ENCODE measurements at places on chromosomes 3 and 15.

DNA sequence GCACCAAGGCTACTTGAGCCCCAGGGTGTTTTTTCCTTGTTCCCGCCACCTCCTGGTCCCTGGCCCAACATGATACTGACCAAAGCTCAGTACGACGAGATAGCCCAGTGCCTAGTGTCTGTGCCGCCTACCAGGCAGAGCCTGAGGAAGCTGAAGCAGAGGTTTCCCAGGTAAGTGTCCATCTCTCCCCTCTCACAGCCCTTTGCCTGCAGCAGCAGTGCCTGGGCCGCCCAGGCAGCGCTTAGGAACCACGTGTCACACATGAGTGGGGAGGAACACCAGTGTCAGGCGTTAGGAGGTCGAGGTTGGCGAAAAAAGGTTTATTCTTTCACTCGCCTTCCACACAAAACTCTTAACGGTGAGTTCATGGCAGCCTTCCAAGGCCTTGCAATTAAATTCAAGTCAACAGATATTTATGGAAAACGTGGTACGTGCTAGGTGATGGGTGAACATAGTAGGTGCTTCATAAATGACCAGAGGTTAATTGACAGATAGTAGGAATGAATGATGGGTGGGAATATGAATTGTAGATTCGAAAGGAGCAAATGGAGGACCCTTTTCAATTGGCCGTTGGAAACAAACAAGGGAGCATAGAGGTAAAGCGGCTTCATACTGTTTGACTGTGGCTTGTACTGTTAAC, 486 bp downstream of the CDIN1 start:
- no peak for DNase-seq
- peak overlapping the region; percentile 91 for H3K4me3 ChIP-seq
- H3K27me3 ChIP-seq: no peaks in the 10 kb centered on the region
- H3K27ac ChIP-seq: peak overlapping the region; percentile 97

- no peak overlapping the region for H3K27ac ChIP-seq
- peaks cover 8% of the 10 kb centered on the region for H3K4me1 ChIP-seq
- peaks cover 29% of the 10 kb centered on the region for H3K27me3 ChIP-seq
- no peak overlapping the region for H3K4me3 ChIP-seq
Observed at GRCh38 chr15:66760968-66761725, 59.1 kb downstream of the SMAD6 start.

- peak overlapping the region; percentile 93 for H3K4me3 ChIP-seq
- H3K36me3 ChIP-seq: peaks cover 11% of the 10 kb centered on the region
- H3K4me1 ChIP-seq: peaks cover 14% of the 10 kb centered on the region
- H3K27ac ChIP-seq: peak overlapping the region; percentile 98
- H3K27me3 ChIP-seq: no peaks in the 10 kb centered on the region
- peak; percentile 15 for DNase-seq
Observed at GRCh38 chr3:10142707-10143560, 1.4 kb downstream of the VHL start.

- no peak overlapping the region for H3K4me3 ChIP-seq
- H3K27me3 ChIP-seq: peaks cover 9% of the 10 kb centered on the region
- no peak overlapping the region for H3K27ac ChIP-seq
- no peak for DNase-seq
- no peaks in the 10 kb centered on the region for H3K36me3 ChIP-seq
Observed at GRCh38 chr3:50661321-50661837, 13.3 kb upstream of the DOCK3 start.

DNA sequence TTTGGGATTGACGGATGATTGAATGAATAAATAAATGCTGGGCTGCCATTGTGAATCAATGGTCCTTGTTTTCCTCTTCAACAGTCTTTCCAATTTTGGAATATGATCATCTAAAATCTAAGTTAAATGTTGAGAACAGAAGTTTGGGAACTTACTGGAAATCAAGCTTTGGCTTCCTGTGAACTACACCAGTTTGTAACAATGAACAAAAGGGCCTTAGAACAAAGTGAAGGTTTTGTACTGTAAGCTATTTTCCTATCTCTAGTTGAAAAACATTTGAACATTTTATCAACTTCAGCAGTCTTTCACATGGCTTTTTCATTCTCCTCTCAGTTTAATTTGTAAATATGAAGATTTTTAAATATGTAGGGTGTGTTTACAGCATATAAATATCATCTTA, 66.3 kb downstream of the RUBCN start:
- H3K27me3 ChIP-seq: no peaks in the 10 kb centered on the region
- H3K4me3 ChIP-seq: no peak overlapping the region
- peaks cover 22% of the 10 kb centered on the region for H3K36me3 ChIP-seq
- H3K4me1 ChIP-seq: peaks cover 17% of the 10 kb centered on the region
- H3K27ac ChIP-seq: peak overlapping the region; percentile 96

DNA sequence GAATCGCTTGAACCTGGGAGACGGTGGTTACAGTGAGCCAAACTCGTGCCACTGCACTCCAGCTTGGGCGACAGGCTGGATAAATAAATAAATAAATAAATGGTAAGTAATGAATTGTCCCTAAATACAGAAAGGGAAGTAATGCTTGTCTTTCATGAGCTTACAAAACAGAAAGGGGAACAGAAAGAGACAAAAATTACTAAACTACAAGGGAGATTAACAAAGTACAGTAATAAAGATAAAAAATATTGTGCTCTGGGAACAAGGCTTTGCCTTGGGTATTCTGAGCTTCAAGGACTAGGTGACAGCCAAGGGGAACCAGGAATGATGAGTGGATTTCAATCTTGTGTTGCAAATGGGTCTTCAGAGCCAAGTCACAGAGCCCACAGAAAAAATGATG, 9.2 kb upstream of the HLTF start:
- H3K4me3 ChIP-seq: no peak overlapping the region
- no peak for DNase-seq
- peaks cover 12% of the 10 kb centered on the region for H3K4me1 ChIP-seq
- no peak overlapping the region for H3K27ac ChIP-seq

GRCh38 chr15:42919799-42920518, 619 bp downstream of the TTBK2 start:
- peaks cover 24% of the 10 kb centered on the region for H3K4me1 ChIP-seq
- peak overlapping the region; percentile 85 for H3K27ac ChIP-seq
- no peaks in the 10 kb centered on the region for H3K27me3 ChIP-seq

DNA sequence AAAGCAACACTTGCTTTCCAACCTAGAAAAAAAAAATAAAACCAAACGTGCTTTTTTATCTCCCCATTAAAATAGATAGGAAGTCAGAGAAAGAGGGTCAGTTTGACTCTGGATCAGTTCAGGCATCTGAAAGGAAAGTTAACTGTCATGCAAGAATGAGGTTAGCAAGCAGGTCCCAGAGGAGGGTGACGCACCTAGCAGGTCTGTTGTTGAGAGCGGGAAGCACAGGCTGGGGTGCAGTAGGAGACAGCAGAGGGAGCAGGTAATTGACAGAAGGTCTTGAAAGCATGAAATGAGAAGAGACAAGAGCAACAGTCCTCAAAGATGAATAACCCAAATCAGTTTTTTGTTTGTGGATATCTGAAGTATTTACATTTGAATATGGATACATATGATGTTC, 82.5 kb downstream of the ANO10 start:
- DNase-seq: no peak
- H3K36me3 ChIP-seq: peaks cover 9% of the 10 kb centered on the region
- H3K4me3 ChIP-seq: no peak overlapping the region
- H3K27ac ChIP-seq: no peak overlapping the region
- no peaks in the 10 kb centered on the region for H3K4me1 ChIP-seq

DNA sequence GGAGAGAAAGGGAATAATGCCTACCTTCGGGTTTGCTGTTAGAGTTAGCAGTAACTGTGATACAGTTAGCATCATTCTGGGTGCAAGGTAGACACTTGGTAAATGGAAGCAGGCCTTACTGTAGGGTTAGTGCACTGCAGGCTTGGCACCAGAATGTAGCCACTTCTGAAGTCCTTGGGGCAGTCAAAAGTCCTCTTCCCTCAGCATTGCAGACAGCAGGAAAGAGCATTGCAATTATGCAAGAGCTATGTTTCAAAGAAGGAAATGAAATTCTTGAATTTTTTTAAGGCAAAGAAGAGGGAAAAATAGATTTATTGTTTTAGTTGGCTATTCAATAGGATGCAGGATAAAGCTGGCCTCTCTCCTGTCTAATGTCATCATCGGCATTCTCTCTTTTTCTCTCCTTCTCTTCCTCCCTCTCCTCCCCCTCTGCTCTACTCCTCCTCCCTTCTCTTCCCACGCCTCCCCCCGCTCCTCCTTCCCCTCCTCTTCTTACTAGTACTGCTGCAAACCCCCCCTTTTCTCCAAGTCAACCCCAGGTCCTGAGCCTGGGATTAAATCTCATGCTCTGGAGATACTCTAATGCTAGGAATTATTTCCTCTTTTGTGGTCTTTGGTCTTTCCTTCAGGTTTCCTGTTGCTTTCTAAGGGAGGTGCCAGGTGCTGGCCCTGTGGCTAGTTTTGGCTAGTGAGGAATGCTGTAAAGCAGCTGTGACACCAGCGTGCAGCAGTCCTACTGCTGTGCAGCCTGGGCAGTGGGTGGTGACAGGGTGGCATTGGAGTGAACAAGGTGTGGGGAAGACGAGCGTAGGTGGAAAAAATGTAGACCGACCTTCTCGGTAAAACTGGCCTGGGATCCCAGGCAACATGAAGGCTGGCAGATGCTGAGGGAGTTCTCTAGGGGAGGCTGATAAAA, 21.7 kb downstream of the EEFSEC start:
- H3K27me3 ChIP-seq: no peaks in the 10 kb centered on the region
- peaks cover 22% of the 10 kb centered on the region for H3K4me1 ChIP-seq
- H3K4me3 ChIP-seq: no peak overlapping the region
- no peaks in the 10 kb centered on the region for H3K36me3 ChIP-seq
- DNase-seq: no peak

DNA sequence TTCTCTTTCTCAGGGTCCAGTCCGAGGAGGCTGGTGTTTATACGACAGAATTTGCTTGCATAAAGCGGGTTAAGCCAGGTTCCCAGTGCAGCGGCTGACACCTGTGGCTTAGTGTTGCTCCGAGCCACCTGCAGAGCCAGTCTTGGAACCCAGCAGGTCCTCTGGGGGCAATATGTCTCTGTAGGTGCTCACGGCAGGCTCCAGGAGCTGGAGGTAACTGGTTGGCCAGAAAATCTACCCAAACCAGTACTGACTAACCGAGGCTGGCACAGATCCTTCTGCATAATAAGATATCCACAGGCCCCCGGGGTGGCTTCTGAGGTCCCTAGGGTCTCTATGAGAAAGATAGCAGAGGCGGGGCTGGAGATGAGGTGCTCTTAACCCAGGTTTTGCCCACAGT, 3.2 kb downstream of the MGLL start:
- no peak overlapping the region for H3K4me3 ChIP-seq
- peaks cover 16% of the 10 kb centered on the region for H3K4me1 ChIP-seq
- H3K36me3 ChIP-seq: no peaks in the 10 kb centered on the region
- no peak overlapping the region for H3K27ac ChIP-seq
- peaks cover 9% of the 10 kb centered on the region for H3K27me3 ChIP-seq

GRCh38 chr3:175422744-175423143, 563.6 kb downstream of the NAALADL2 start:
- DNase-seq: no peak
- no peak overlapping the region for H3K27ac ChIP-seq
- no peaks in the 10 kb centered on the region for H3K4me1 ChIP-seq
- H3K4me3 ChIP-seq: no peak overlapping the region
- H3K27me3 ChIP-seq: no peaks in the 10 kb centered on the region

DNA sequence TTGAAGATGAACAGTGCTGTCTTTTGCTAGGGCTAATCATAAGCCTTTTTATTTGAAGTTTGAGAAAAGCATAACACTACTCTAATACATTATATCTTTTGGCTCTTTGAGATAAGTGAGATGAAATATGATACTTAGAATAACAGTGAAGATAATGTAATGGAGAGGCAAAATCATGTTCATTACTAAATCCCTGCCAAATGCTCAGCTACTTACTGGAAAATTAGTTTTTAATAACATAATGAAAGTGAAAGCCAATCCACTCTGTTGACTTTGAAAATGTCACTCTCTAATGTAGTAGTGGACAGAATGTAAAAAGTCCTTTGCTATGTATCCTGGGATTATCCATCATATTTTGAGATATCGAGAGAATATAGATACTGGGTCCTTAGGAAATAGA, 35.9 kb upstream of the MYH15 start:
- H3K4me3 ChIP-seq: peak overlapping the region; percentile 86
- H3K4me1 ChIP-seq: peaks cover 8% of the 10 kb centered on the region
- peak overlapping the region; percentile 93 for H3K27ac ChIP-seq
- DNase-seq: no peak
- H3K27me3 ChIP-seq: no peaks in the 10 kb centered on the region
- H3K36me3 ChIP-seq: peaks cover 3% of the 10 kb centered on the region

- H3K4me3 ChIP-seq: no peak overlapping the region
- H3K36me3 ChIP-seq: no peaks in the 10 kb centered on the region
- H3K4me1 ChIP-seq: no peaks in the 10 kb centered on the region
- H3K27ac ChIP-seq: no peak overlapping the region
- no peak for DNase-seq
Observed at GRCh38 chr3:46831841-46832240, 31.4 kb downstream of the MYL3 start.

- no peaks in the 10 kb centered on the region for H3K27me3 ChIP-seq
- no peaks in the 10 kb centered on the region for H3K4me1 ChIP-seq
- peak; percentile 39 for DNase-seq
- H3K36me3 ChIP-seq: no peaks in the 10 kb centered on the region
- H3K27ac ChIP-seq: no peak overlapping the region
- H3K4me3 ChIP-seq: no peak overlapping the region
Observed at GRCh38 chr3:88003115-88003755, 55.6 kb downstream of the CGGBP1 start.

DNA sequence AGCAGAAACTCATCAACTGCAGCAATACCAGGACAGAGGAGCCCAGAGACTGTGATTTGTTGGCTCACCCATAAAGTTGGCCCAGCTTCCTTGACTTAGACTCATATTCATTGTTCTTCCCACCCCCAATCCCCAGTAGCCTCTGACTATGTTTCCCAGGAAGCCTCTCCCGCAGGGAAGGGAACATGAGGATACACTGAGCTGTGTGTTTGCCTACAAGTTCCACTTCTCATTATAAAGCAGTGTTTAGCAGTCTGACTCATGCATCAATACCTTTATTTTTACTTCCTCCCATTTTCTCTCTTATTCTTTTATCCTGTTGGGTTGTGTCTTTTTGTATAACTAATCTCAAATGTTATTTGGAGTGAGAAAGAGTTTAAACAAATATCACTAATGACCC, 111.6 kb upstream of the PHLDB2 start:
- H3K4me1 ChIP-seq: no peaks in the 10 kb centered on the region
- peaks cover 3% of the 10 kb centered on the region for H3K27me3 ChIP-seq
- no peak overlapping the region for H3K4me3 ChIP-seq
- no peaks in the 10 kb centered on the region for H3K36me3 ChIP-seq
- H3K27ac ChIP-seq: no peak overlapping the region

- H3K36me3 ChIP-seq: no peaks in the 10 kb centered on the region
- no peaks in the 10 kb centered on the region for H3K4me1 ChIP-seq
- no peaks in the 10 kb centered on the region for H3K27me3 ChIP-seq
- DNase-seq: no peak
Observed at GRCh38 chr3:189690672-189691071, 59.5 kb downstream of the TP63 start.

DNA sequence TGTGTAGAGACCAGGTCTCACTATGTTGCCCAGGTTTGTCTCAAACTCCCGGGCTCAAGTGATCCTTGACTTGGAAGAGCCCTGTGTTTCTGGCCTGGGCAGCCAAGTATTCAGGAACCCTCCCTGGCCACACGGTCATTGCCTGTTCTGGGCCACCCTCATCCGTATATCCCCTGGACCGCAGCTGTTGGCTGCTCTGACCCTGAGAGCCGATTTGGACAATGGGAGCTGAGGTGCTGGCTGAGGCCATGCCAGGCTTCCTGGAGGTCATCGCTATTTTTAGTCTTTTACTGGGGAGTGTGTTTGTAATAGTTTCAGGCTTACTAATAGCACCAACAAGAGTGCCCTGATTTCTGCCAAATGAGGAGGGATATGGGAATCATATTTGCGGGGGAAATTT, 60.7 kb downstream of the ADAMTS7 start:
- no peak overlapping the region for H3K27ac ChIP-seq
- H3K4me3 ChIP-seq: peak overlapping the region; percentile 37
- H3K27me3 ChIP-seq: no peaks in the 10 kb centered on the region

Data from memory B cell (primary cell).